ENCODE measurements at places on chromosomes 2 and 18.

GRCh38 chr2:133197156-133197555 is 371.1 kb downstream of the NCKAP5 start:
- no peak for DNase-seq

- DNase-seq = no peak
Observed at GRCh38 chr2:239928391-239929350, 96.5 kb downstream of the NDUFA10 start.

GRCh38 chr2:107462181-107462580 is 364.5 kb upstream of the RGPD4 start:
- DNase-seq = no peak

GRCh38 chr2:188751816-188752215 is 222.4 kb upstream of the COL3A1 start:
- no peak for DNase-seq

DNA sequence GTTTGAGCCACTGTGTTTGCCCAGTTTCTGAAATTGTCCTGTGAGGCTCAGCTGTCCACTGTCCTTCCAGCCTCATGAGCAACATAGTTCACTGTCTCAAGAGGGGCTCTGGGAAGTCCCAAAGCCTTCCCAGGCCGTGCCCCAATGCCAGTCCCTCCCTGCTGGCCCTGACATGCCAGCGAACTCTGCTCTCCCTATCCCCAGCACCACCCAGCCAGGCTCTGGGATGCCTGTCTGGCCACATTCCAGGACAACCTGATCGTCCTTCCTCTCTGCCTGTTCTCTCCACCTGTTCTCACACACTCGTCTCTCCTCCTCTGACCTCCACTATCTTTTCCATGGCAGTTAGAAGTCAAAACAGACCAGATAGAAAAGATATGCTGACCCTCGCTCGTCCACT is 278.0 kb upstream of the ID2 start:
- DNase-seq = no peak

DNA sequence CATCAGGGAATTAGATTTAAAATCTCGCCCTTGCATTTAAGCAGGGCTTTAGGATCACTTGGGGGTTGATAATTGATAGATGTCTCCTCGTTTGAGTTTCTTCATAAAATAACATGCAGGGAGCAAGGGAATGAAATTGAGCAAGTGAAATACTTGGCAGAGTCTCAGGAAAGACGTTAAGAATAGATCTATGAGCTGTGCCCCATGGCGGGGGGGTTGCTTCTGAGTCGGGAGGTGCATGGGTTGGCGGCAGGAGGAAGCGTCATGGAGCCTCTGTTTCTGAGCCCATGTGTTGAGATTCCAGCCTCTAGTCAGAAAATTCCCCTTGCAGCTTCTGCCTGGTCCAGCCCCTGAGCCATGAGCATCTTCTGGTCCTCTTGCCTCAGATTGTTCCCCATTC is 82.0 kb downstream of the APOB start:
- DNase-seq = no peak

GRCh38 chr2:69138793-69139459 is 125.9 kb downstream of the ANTXR1 start:
- no peak for DNase-seq

DNA sequence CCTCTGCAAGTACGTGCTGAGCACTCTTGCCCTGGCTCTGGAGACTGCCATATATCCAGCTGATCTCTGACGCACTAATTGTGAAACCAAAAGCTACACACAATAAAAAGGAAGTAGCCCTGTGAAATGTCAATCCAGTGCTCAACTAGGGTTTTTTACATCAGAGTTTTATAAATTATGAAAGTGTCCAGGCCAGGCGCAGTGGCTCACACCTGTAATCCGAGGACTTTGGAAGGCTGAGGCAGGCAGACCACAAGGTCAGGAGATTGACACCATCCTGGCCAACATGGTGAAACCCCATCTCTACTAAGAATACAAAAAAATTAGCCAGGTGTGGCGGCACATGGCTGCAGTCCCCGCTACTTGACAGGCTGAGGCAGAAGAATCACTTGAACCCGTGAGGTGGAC is 24.5 kb upstream of the PEX13 start:
- DNase-seq = no peak

DNA sequence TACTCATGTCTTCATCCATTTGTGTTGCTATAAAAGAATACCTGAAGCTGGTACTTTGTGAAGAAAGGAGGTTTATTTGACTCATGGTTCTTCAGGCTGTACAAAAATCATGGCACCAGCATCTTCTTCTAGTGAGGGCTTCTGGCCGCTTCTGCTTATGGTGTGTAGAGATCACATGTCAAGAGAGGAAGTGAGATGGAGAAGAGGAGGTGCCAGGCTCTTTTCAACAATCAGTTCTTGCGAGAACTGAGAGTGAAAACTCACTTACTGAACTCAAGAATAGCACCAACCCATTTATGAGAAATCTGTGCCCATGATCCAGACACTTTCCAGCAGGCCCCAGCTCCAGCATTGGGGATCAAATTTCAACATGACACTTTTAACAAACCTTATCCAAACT is 30.0 kb upstream of the BARD1 start:
- DNase-seq = no peak

DNA sequence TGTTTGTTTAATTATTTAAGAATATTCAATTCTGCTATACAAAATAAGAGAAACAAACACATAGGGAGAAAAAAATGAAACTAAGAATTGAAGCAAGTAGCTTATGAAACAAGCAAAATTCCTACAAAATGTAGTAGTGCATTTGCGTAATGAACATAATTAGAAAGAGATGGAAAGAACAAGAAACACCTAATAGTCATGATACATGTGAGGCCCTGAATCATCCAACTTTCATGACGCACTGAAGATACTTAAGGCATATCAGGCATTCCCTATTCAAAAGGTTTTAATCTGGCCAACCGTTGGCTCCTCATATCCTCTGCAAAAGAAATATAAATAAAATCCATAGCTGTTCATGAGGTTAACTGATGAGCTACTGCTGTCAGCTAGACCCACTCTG is 14.5 kb upstream of the NAB1 start:
- DNase-seq = no peak

- no peak for DNase-seq
Observed at GRCh38 chr2:21280793-21281192, 157.0 kb downstream of the TDRD15 start.

GRCh38 chr2:23566241-23567142 is 181.5 kb downstream of the KLHL29 start:
- peak; percentile 56 for DNase-seq

DNA sequence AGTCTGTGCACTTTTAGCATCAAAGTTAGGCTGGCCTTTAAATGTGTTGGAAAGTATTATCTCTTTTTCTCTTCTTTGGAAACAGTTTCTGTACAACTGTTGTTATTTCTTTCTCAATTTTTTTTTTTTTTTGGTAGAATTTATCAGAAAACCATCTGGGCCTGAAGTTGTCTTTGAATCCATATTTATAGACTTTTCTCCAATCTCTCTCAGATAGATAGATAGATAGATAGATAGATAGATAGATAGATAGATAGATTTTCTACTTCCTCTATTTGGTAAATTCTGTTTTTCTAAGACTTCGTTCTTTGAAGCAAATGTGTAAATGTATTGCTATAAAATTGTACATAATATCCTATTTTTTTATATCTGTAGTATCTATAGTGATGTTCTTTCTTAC is 17.5 kb downstream of the DNAJC10 start:
- DNase-seq = no peak

DNA sequence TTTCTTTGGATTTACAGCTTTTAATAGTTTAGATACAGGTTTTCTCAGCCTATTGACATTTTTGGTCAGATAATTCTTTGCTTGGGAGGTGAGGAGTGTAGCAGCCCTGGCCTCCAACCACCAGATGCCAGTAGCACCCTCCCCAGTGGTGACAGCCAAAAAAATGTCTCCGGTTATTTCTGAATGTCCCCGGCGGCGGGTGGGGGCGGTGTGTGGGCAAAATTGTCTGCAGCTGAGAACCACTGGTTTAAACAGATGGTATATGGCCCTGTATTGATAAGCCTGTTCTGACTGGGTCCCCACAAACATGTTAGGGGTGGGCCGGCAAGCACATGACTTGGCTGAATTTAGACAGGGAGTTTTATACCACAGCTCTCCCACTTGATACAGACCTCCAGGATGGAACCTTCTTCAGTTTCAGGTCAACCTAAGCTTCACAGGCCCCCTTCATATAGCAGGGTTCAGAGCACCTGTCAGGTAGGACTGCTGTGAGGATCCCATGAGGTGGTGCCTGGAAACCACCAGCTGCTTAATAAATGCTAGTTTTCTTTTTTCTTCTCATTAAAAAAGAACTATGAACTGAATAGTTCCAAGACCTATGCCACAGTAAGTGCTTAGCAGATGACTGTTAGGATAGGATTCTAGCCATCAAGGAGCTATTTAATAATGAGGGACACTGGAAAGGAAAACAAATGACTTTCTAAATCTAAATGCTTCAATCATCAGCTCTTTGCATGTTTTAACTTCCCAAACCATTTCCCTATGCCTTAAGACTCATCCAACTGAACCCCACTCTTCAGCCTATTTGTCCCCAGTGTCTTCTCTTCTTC is 18.1 kb downstream of the LPIN2 start:
- no peak for DNase-seq

DNA sequence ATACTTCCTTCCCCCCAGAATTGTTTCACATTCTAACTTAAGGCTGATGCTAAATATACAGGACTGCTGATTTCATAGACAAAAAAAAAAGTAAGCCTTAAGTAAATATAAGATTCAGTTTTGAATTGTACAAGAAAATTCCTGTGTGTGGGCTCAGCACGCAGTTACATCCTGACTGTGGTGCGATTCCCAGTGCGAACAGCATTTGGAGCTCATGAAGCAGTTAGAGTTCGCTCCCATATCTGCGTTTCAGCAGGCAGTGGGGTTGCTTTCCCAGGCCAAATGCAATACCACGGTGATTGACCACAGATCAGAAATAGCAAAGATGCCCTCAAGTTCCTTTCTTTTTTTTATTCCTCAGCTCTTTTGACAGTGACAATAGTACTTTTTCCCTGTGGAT is 75.6 kb downstream of the SATB2 start:
- DNase-seq = no peak

- DNase-seq = no peak
Observed at GRCh38 chr2:233938676-233939370, 21.6 kb downstream of the TRPM8 start.

GRCh38 chr18:58525517-58525916 is 103.4 kb downstream of the ALPK2 start:
- no peak for DNase-seq
